ENCODE measurements at places on chromosomes 3 and 15.

DNA sequence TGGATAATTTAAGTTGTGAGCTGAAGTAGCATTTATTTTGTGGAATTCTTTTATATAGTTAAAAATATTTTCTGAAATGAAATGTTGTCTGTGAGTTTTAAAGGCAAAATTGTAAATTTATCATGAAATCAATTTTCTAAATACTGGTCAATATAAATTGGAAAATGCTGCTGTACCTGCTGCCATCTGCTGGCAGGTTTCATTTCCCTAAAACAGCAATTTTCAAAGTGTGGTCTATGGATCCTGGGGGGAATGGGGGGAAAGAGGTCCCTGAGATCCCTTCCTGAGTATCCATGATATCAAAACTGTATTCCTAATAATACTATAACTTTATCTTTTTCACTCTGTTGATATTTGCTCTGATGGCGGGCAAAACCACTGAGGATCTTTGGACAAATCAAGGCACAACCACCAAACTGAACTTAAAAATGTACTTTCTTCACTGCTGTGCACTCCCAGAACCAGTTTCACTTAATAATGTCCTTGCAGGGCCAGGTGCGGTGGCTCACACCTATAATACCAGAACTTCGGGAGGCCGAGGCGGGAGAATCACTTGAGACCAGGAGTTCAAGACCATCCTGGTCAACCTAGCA is 17.2 kb upstream of the CCR4 start:
- DNase-seq, result no peak

- DNase-seq, result no peak
These were observed 308.0 kb upstream of the ATP11B start for GRCh38 chr3:182485301-182485700.

GRCh38 chr3:134908271-134908670 is 113.2 kb downstream of the EPHB1 start:
- no peak for DNase-seq

GRCh38 chr3:186583831-186584230 is 13.3 kb downstream of the DNAJB11 start:
- DNase-seq, result no peak

DNA sequence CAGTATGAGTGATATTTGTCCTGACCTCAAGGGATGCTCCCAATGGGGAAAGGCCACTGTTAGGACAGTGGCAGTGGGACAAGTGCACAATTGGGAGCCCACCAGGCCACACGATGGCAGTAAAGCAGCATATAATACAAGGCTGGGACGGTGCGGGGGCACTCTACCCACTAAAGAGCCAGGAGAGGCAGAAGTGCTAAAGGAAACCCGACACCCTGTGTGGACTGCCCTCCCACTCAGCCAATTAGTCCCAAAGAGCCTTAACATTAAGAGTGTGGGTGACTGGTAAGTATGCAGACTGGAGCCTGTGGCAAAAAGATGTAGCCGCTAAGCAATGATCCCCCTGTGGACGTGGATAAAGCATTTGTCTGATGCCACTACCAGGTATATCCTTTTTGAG is 8.2 kb upstream of the ZNF589 start:
- peak; percentile 40 for DNase-seq

- no peak for DNase-seq
These were observed 47.7 kb upstream of the ANKRD28 start for GRCh38 chr3:15845475-15845874.

- no peak for DNase-seq
These were observed 108.3 kb upstream of the UBE2E1 start for GRCh38 chr3:23697416-23697815.

DNA sequence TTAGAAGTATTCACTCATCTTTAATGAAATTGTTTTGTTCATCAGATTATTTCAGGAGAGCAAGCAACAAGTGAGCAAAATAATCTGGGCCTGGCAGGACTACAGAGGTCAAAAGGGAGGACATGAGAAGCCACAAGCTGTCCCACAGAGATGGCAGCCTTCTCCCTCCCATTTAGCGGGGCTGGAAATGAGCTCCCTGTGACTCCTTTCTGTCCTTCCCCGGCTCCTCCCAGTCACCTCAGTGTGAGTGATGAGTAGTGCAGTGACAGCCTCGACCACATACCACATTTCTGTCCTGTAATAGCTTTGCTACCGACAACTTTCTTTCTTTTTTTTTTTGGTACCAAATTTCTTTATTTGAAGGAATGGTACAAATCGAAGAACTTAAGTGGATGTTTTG is 38.0 kb downstream of the RAB7A start:
- no peak for DNase-seq

DNA sequence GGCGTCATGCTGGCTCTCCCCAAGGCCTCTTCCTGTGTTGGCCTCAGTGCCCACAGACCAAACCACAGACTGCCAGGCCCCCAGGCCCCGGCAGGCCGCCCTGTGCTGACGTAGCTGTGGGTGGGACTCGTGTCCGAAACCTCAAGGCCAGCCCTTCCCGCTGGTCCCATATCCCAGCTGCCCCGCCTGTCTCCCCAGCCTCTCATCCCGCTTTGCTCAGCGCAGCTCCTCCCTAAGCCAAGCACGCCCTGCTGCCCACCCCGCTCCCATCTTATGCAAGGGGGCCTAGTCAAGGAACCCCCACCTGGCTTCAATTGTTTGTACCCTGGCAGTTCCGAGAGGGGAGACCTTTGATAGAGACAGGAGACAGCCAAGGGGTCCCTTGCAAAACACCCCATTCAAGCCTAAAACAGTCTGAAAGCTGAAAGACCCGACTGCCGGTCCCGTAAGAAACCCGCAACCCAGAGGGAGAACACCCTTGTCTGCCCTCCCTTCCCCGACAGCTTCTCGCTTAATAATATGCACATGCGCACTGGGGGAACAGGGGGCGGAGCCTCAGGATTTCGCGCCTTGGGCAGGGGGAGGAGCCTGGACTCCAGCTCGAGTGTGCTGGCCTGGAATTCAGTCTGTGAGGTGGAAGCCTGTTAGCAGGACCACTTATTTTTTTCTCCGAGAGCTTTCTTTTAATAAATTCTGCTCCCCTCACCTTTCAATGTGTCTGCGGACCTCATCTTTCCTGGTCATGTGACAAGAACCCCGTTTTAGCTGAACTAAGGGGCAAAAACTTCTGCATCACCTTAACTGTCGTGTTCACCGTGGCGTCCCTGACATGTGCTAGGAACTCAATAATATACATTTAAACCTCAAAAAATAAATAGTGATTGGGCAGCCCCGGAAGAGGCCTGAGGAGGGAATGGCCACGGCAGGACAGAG is 17.2 kb downstream of the TNFAIP8L3 start:
- peak; percentile 20 for DNase-seq

- peak; percentile 56 for DNase-seq
These were observed 157.3 kb upstream of the BHLHE40 start for GRCh38 chr3:4821975-4822374.

DNA sequence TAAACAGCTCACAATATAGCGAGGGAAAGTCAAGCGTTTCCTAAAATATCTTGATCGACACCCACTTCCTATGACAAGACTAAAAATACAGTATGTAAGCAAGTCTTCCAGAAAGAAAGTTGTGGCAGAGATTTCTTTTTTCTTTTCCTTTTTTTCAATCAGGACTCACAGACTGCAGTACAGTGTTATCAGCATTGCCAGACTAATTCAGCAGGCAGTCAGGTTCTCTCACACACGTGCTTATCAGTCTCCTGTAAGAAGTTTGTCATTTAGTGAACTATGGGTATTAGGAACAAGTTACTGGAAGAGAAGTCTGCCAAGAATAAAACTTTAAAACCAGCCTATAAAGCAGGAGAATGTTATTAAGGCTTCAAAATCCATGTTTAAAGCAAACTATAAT is 32.8 kb upstream of the ZNF385D start:
- no peak for DNase-seq

GRCh38 chr15:98876451-98877369 is 130.9 kb downstream of the PGPEP1L start:
- DNase-seq, result no peak

DNA sequence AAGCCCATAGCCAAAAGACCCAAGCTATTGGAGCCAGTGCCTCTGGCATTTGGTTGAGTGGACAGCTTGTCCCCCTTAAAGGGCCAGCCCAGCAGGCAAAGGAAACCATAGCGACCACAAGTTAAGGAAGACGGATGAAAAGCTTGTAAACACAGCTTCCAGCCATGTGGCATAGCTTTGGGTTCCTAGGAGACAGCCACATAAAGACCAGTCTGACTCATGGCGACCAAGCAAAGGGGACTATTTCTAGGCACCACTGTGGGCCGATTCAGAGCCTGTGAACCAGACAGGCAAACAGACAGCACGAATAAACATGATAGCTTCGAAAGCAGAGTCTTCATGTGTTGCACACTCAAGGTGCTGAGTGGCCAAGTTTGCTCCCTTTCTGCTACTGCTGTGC is 30.5 kb upstream of the SRGAP3 start:
- no peak for DNase-seq

DNA sequence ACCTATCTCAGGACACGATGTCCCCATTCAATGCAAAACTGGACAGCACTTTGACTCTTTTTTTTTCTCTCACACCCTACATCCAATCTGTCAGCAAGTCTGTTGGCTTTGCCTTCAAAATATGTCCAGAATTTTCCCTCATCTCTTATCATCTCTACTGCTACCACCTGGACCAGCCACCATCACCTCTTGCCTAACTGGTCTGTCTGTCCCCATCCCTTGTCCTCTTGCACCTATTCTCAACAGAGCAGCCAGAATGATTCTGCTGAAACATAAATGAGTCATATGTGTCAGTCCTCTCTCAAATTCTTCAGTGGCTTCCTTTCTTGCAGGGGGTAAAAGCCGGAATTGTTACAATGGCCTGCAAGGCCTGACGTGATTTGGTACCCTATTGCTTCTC is 105.8 kb downstream of the CYP19A1 start:
- DNase-seq, result no peak

- no peak for DNase-seq
These were observed 71.2 kb upstream of the GOLGA8B start for GRCh38 chr15:34654625-34655024.

GRCh38 chr15:75067123-75067830 is 43.9 kb downstream of the PPCDC start:
- no peak for DNase-seq

- DNase-seq, result no peak
These were observed 24.6 kb upstream of the SH3GL3 start for GRCh38 chr15:83422541-83422940.

DNA sequence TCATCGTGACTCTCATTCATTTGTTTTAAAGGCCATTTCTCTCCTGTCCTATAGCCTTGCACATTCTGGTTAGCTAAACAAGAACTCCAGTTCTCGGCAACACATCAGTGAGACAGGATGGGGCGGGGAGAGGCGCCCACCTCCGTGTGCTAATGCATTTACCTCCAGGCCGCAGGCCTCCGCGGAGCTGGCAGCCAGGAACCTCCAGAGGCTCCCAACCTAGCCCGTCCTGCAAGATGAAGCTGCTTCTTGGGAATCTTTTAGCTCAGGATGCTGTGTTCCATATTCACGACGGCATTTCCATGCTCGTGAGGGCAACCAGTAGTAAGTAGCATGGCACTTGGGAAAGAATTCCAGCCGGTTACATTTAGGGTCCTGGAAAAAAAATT is 47.9 kb downstream of the RGMA start:
- no peak for DNase-seq

- DNase-seq, result no peak
These were observed 806 bp downstream of the GOLM2 start for GRCh38 chr15:44289259-44289790.

Measured in stimulated activated CD8-positive, alpha-beta memory T cell treated with anti-CD3 and anti-CD28 coated beads, Interleukin-4, amount 100 ng/mL, for 4 hours (primary cell).